Activated CD8-positive, alpha-beta memory T cell treated with anti-CD3 and anti-CD28 coated beads, Interleukin-2, amount 10 ng/mL, durations not matched to agents 7 days and 5 days (primary cell): ENCODE measurements at places on chromosomes 13 and 19. TPM values are rescaled to one million over a fixed set of nuclear protein-coding genes. Genes with fewer than 3 reads are reported as not detected.

Gene SIGLEC5
- total RNA-seq, result not detected

- DNase-seq, result no peak
Measured at GRCh38 chr13:46361276-46361934, 25.6 kb downstream of the RUBCNL start.

GRCh38 chr13:69585656-69586055 is 522.0 kb upstream of the ATXN8OS start:
- no peak for DNase-seq

DNA sequence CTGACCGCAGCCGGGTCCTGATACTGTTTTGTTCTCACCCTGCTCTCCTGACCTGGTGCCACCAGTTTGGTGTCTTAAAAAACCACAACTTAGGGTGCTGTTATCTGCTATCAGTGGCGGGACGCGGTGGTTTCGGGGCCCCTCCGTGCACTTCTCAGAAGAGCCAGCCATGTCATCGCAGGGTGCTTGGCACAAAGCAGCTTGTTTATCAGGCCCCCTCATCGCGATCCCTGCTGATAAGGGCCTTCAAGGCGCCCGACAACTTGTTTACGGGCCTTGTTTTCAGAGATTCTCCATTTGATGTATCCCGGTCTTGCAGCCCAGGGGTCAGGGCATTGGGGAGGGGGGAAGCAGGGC is 58.1 kb upstream of the KLF2 start:
- peak; percentile 86 for DNase-seq

Gene SCGB2B2
- not detected for total RNA-seq

- no peak for DNase-seq
Measured at GRCh38 chr13:33251131-33251661, 34.4 kb downstream of the STARD13 start.

GRCh38 chr13:104389691-104390090 is 1323.5 kb upstream of the SLC10A2 start:
- DNase-seq, result no peak

DNA sequence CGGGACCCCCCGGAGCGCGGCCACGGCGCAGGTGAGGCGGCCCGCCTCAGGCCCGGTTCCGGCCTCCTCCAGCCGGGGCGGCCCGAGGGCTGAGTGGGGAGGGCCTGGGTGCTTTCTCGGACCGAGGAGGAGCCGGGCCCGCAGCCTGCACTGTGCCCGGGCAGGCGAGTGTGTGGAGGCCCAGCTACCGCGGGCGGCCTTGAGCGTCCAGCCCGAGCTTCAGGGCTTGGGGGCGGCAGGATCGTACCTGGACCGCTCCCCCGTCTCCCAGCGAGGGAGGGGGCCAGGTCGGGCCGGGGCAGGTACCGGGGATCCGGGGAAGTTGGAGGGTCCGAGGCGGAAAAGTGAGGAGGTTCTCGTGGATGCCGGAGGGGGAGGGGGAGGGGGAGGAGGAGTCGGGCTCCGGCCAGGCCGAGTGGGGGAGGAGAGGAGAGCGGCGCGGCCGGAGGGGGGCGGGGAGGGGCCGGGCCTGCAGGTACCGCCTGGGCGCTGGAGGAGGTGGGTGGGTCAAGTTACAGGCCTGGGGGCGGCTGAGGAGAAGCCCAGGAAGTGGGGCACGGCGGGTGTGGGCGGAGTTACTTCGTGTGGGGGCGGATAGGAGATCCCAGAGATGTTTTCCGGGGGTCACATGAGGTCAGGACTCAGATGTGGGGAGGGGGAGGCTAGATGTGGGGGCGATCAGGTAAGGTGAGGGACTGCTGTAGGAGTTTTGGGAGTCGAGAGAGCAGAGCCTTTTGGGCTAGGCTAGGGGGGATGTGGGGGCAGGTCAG is 545 bp downstream of the NACC1 start:
- peak; percentile 81 for DNase-seq

Gene PPM1N
- total RNA-seq, result 4.3 TPM

- DNase-seq, result no peak
Measured at GRCh38 chr19:30733826-30734550, 361.8 kb downstream of the ZNF536 start.

Gene ZNF599
- total RNA-seq, result 5.3 TPM

DNA sequence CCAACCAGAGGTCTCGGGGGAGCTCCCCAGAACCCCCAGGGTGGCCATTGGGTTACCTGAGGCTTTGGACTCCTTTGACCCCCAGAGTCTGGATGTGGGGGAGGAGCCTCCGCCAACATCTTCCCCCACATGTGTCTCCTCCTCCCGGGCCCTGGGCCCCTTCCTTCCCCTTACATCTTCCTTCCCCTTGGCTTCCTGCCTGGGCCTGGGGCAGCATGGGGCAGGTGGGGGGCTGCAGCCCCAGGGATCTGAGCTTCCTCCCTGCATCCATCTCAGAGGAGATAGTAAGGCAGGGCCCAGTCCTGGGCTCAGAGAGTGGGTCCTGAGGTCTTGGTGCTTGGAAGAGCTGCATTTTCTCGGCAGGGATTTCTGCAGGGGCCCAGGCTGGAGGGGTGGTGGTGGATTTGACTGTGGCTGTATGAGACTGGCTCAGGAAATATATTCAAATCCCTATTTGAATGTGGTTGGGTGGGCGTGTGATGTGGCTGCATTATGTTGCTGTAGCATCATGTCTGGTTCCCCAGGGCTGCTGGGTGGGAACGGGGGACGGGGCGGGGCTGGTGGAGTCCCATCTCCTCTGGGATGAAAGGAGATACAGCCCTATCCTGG is 919 bp downstream of the VAV1 start:
- DNase-seq, result peak; percentile 77

GRCh38 chr19:55336101-55336500 is 3.6 kb upstream of the KMT5C start:
- no peak for DNase-seq

DNA sequence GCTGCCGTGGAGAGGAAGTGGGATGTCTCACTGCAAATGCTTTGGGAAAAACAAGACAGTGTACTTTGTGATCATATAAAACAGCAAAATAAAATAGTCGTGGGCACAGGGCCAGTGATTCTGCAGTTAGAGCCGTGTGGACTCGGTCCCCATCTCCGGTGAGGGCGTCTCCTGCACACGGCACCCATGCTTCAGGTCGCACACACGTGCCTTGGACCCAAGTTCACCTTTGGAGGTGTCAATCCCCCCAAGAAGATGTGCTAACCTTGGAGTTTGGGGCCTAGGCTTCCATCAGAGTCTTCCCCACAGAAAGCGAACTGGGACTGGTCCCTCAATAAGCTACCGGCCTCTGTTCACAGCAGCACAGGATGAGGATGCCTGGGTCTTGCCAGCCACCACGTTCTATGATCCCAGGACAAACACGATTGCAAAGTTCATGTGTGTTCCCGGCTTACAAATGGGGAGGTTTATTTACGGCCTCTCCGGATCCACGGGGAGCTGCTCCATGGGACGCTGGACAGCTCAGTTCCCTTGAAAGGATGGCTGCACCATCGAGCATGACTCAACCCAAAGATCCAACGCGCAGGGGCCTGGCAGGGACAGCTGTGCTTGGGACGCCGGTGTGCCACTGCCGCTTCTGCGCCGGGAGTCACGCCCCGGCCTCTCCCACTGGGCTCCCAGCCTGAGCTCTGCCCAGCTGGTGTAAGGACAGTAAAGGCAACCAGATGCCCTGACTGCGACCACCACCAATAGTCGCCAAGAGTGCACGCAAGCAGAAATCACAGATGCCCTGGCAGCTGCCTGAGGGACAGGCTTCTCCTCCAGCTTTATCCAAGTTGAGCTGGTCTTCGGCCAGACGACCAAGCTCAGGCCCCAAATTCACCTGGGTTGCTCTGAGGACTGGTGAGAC is 8.6 kb downstream of the GAS6 start:
- DNase-seq, result no peak

DNA sequence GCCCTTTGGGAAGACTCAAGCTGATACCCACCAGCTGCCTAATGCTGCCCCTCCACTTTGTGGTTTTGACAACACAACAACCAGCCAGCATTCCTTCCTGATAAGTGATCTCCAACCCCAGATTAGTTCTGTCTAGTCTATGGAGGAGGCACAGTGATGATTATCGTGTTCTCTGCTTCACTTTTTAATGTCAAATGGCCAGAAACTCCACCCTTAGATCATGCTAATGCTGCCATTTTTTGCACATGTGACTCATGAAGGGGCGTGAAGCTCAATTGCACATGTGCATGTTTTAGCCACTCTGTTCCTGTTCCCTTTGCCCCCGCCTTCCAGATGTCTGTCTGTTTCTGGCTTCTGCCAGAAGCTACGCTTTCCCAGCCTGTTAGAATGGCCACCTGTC is 199.8 kb downstream of the COG6 start:
- no peak for DNase-seq

DNA sequence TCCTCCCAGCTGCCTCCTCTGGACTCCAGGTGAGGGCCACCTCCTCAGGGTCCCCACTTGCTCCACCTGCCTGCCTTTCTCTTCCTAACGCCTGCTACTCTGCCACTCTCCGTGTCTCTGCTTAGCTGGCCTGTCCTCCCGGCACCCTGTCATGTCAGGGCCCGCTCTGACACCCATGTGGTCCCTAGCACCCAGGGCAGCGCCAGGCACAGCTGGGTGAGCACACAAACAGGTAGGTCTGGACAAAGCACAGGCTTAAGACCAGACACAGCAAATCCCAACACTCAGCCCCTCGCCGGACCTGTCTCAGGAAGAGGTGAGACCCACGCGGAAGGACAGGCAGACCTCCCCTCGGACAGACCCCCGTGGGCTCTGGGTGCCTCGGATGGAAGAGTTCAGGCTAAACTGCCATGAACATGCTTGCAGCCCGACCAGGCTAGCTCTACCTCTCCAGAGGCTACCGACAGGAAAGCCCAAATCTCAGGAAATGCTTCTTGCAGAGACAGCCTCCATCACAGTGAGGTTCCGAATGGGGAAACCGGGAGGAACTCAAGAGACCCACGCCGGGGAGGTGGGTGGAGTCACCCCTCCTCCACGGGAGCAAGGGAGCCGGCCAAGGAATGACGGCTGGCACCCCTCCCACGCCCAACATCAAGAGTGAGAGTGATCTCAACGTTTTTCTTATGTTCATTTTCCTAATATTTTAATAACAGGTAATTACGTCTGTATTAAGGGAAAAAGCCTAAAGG is 12.5 kb downstream of the ZNF787 start:
- no peak for DNase-seq

Gene BORA
- total RNA-seq, result 27.1 TPM

DNA sequence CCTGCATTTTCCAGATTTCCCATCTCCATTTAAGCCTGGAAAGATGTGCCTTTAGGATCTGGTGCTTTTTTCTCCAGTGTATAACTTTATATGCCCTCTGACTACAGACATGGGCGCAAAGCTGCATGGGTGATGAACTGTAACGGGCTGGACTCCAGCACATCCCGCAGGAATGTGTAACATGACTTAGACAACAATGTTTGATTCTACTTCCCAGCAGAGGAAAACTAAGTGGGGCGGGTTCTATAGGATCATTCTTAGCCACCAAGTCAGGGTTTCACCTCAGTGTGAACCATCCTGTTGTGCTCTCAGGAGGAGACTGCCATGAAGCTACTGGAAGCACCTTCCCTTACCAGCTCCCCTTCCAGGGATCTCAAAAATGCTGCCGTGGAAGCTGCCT is 93.2 kb upstream of the SERP2 start:
- DNase-seq, result no peak

- no peak for DNase-seq
Measured at GRCh38 chr13:80265348-80265747, 75.6 kb downstream of the SPRY2 start.

Gene SERPINE3
- not detected for total RNA-seq

GRCh38 chr13:113407531-113408393 is 43.8 kb upstream of the GRTP1 start:
- DNase-seq, result no peak

GRCh38 chr19:15178629-15179308 is 22.0 kb downstream of the NOTCH3 start:
- no peak for DNase-seq

Gene CNFN
- total RNA-seq, result not detected

DNA sequence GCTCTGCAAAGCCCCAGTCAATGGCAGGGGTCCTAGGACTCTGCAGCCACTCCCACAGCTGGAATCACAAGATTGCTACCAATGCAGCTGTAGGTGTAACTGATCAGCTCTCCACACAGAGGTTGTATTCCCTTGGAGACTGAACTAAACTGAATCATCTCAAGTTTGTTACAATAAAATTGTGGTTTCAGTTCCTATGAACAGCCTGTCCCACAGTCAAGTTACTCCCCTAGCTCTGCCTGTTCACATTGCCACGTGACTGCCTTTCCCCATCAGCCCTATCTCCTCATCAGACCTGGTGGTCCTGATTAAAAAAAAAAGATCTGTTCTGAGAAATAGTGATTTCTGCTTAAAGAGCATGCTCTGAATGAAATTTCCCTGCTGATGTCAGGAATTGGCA is 287.9 kb upstream of the NBEA start:
- DNase-seq, result no peak

DNA sequence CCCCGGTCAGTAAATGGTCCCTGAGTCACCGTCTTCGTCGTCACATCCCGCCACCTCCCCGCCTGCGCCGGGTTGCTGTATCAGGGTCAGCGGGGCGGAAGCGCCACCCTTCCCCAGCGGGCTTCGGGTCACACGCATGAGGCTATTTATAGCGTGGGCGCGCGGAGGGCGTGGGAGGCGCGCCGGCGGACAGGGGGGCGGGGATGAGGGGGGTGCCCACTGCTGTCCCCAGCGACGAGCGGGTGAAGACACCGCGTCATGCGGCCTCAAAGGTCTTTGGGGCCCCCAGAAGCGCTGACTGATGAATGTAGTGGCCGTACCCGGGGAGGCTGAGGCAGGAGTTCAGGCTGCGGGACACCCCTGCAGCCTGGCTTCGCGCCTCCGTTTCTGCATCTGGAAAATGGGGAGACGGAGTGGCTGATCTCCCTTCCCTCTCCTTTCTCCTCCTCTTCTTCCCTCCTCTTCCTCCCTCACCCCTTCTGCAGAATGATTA is 7.9 kb downstream of the UNC13A start:
- DNase-seq, result peak; percentile 82

GRCh38 chr13:28470296-28470695 is 24.6 kb downstream of the FLT1 start:
- no peak for DNase-seq

DNA sequence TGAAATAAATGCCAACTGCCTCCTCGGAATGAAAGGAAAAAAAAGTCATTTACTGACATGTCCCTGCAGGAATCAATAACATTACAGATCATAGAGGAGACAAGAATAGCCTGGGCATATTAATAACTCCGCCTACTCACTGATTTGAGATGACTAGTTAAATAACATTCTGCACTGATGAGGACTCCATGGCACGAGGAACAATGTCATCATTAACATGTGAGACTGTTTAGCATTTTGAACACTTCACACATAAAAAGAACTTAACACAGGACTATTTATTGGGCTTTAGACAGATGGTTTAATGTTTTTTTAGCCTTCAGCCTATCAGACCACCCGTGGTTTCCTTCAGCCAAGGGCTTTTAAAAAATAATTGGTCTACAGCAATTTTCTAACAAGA is 170.1 kb downstream of the OLFM4 start:
- no peak for DNase-seq

Gene PIK3R2
- total RNA-seq, result 8.0 TPM

Gene ZNF560
- not detected for total RNA-seq

Gene PLPPR3
- total RNA-seq, result not detected

GRCh38 chr13:27200413-27201070 is 28.9 kb upstream of the USP12 start:
- no peak for DNase-seq

Gene STARD13
- 1.5 TPM for total RNA-seq

Gene PTGIR
- total RNA-seq, result 1.8 TPM

Gene GJB2
- total RNA-seq, result 4.0 TPM
